Dermis blood vessel endothelial cell (primary cell): ENCODE measurements at places on chromosomes 1 and 21.

DNA sequence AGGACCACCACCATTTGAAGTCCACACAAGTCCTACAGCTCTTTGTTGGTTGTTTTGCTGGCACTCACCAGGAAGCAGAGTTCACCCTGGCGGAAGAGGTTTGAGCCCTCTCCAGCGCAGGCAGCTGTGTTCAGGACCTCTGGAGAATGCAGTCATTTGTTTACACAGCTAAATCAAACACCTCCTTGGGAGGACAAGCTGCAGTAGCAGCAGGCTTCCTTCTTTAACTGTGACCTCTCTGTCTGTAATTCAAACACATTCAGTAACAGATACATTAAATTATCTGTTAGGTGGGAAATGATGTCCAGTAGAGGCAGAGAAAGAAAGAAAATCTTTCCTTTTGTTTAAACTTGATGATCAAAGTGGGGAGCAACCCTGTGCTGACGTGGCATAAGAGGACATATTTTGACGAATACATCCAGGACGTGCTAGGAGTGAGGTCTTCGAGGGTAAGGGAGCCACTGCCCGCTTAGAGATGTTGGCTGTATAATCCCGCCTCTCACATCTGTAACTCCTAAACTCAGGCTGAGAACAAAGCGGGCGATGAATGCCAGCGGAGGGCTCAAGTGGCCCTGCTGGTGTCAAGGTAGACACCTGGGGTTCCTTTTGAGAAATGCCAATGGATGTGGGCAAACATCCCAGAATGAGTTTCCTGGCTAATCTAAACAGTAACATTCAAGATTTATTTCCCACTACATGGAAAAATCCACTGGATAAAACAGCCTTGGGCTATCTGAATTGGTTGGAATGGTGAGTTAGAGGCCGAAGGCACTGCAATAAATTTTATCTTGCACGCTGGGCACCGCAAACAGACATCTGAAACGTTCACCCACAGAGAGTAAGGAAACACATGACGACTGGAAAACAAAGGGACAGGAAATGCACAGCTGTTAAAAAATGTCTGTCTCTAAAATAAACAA, 51.7 kb downstream of the ABCA4 start:
- DNase-seq: peak; percentile 97

GRCh38 chr1:78483903-78484302, 6.9 kb upstream of the PTGFR start:
- no peak for DNase-seq

GRCh38 chr1:162072740-162073139, 3.2 kb downstream of the NOS1AP start:
- no peak for DNase-seq

DNA sequence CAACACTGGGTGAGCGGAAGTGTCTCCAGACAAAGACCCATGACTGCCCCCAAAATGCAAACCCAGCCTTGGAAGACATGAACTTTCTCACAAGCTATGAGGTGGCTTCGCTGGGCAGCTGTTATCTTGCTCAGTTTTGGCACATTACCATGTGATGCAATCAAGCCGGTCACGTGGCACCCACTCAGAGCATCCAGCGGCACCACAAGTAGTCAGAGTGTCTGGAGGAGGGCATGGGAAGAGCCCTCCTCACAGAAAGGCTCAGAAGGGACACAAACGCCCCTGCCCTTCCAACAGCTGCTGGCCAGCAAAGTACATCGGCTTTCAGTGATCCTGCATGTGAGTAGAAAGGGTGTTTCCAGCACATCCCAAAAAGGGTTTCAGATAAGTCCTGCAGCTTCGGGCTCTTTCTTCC, 145.5 kb upstream of the IRF2BP2 start:
- no peak for DNase-seq
